ENCODE measurements at places on chromosomes 13 and 19.

- DNase-seq, result peak; percentile 37
Measured at GRCh38 chr19:15297416-15298224, 34.7 kb downstream of the BRD4 start.

- no peak for DNase-seq
Measured at GRCh38 chr13:24663586-24663985, 16.6 kb upstream of the ATP12A start.

DNA sequence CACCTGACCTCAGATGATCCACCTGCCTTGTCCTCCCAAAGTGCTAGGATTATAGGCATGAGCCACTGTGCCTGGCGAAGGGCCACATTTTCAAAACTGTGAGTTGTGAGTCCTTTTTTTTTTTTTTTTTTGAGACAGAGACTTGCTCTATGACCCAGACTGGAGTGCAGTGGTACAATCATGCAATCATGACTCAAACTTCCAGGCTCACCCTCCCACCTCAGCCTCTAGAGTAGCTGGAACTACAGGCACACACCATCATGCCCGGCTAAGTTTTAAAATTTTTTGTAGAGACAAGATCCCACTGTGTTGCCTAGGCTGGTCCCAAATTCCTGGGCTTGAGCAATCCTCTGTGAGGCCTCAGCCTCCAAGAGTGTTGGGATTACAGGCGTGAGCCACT, 3.8 kb upstream of the MYPOP start:
- DNase-seq, result peak; percentile 42

DNA sequence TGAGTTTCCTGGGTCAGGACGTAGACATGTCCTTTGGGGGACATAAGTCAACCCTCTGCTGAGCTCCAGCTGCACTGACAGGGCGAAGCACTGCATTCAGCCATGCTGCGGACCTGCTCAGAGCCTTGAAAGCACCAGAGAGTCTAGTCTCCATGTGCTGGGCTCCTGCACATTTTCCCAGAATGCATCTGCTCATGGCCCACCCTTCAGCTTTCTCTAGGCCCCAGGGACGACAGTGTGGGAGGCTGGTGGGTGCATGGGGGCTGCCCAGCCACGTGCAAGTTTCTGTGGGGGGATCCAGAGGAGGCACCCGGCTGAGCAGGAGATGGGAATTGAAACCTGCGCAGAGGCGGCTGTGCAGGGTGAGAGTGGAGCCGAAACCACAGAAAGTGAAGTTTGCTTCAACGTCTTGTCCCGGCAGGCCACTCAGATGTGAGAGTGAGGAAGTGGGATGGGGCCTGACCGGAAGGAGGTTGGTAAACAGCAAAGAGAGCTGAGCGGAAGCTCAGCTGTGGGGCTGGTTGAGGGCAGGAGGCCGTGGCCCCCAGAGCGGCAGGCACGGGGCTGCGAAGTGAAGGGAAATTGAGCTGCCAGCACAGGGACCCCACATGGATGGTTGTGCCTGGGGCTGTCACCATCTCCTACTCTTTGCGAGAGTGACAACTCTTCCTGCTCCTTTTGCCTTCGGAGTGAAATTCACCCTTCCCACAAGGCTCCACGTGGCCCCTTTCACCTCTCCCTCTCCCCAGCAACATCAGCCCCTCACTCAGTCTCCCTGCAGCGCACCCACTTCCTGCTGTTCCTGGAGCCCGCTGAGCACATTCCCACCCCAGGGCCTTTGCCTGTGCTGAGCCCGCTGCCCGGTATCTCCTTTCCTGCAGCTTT, 11.8 kb downstream of the PGLS start:
- DNase-seq, result no peak

DNA sequence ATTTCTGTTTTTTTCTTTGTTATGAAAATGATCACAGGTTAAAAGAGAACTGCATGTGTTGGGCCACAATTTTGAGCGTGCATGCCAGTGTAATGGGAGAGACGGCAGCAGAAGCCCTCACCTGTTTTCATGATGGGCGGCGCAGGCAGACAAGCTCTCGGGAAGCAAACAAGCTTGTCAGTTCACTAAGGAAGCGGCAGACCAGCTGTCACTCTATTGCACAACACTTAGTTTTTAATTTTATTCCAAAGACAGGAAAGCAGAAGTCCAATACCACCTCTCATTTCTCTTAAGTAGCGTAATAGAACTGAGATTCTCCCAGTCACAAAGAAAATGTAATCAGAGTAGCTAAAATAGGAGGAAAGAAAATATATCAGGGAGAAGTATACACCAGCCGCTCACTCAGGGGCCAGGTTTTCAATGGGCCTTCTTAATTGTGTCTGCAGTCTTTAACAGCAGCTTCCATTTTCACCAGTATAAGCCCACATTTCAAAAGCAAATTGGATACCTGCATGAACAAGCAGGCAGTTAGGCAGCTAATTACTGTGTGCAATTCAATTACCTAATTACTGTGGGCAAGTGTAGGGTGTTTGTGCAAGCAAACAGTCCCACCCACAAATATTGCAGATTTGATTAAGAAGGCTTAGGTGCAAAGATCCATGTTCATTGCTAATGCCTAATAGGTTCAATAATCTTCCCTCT, 711.4 kb downstream of the DIAPH3 start:
- DNase-seq, result no peak

DNA sequence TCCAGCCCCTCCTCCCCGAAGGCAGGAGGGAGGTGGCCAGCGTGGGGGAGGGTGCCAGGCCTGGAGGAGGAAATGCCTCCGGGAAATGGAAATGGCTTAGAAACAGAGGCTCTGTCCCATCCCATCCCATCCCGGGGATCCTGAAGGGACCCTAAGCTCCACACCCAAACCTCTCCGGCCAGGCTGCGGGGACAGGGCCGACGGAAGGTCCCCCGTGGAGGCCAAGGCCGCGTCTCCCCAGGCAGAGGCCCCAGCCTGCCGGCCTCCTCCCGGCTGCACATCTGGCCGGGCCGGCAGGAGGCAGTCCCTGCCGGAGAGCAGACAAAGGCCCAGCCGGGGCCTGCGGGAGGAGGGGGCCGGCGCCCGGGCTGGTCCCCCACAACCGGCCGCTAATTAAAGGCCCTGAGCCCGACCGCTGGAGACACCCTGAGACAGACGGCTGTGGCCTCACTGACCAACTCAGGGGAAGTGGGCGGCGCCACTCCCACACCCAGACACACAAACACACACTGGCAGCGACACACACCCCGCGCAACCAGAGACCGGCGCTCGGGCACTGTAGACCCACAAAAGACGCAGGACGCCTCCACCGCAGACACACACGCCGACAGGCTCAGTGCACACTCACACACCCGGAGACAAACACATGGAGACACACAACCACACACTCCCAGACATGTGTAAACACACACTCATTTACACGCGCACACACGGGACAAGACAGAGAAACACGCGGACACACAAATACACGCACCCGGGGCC, 1.1 kb downstream of the ADAMTS10 start:
- peak; percentile 73 for DNase-seq

DNA sequence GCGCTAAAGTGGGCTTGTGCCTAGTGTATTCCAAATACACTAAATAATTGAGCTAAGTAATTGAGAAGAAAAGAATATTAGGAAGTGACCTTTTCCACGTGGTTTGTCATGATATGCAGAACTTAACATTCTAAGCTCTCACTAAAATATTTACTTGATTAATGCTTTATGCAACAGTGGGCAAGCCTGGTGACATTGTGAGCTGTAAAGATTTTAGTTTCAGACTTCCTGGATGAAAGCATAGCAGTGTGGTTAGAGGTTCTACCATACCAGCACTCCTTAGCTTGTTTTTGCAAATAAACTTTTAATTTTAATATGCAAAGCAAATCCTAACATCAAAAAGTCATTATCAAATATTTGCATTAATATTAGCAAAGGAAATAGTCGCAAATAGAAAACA, 1065.1 kb upstream of the SPRY2 start:
- DNase-seq, result no peak

DNA sequence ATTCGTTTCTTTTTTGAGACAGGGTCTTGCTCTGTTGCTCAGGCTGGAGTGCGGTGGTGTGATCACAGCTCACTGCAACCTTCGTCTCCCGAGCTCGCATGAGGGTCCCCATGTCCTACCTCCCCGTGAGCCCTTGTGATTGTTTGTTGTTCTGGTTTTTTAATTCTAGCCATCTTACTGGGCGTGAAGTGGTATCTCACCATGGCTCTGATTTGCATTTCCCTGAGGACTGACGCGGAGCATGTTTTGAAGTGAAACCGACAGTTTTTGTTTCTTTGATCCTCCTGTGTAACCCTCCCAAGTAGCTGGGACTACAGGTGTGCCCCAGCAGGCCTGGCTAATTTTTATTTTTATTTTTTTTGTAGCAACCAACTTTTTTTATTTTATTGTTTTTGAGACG, 21.7 kb downstream of the GNG7 start:
- DNase-seq, result no peak

DNA sequence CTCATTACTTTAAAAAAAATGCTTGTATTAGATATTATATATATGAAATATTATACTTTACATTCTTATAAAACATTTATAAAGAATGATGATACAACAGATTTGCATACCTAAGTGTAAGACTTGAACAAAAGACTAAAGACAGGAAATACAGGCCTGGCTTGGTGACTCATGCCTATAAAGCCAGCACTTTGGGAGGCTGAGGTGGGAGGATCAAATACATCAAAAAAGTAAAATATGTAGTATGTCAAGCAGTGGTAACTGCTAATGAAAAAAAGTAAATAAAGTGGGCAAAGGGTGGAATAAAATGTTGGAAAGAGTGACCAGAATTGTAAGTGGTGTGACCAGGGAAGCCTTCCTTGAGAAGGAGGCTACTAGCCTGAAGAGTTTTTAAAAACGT, 133.7 kb downstream of the GGACT start:
- peak; percentile 35 for DNase-seq

DNA sequence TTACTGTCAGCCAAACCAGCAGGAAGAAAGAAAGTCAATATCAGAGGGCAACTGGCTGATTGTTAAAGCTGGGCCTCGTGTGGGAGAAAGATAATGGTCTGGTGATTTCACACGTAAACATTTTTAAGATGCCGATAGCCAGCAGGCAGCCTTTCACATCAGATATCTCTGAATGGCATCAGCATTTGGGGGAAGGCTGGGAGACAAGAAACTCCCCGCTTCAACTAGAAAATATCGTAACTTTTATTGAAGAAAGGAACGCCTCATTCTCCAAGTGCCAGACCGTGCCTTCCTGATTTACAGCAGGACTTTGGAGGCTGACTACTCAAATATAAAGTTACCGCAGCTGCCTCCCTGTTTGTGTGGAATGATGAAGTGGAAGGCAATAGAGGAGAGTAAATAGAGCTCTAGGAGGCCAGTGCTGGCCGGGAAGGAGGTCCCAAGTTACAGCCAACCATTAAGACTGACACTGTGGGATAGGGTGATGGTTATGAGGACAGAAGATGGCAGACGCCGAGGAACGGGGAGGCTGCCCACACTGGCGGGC, 284.3 kb upstream of the MAB21L1 start:
- DNase-seq, result no peak

GRCh38 chr13:22235285-22235949, 564.5 kb downstream of the FGF9 start:
- DNase-seq, result no peak

- no peak for DNase-seq
Measured at GRCh38 chr19:1169921-1170885, 3.9 kb downstream of the SBNO2 start.

- DNase-seq, result no peak
Measured at GRCh38 chr13:24183741-24184182, 23.2 kb downstream of the SPATA13 start.

DNA sequence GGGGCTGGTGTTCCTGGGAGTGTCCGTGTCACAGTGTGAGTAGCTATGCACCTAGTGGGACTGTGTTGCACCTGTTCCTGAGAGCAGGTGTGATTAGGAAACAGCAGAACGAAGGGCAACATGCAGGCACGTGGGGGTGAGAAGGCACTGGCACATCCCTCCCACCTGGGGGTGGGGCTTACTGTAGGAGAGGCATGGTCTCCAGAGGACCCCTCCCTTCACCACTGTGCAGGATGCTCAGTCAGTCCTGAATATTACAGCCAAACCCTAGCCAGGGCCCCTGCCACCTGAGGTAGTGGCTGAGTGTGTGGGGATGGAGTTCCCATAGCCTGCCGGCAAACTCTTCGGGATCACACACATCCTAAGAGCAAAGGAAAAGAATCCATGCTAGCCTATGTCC, 99.2 kb downstream of the ZDHHC20 start:
- no peak for DNase-seq

DNA sequence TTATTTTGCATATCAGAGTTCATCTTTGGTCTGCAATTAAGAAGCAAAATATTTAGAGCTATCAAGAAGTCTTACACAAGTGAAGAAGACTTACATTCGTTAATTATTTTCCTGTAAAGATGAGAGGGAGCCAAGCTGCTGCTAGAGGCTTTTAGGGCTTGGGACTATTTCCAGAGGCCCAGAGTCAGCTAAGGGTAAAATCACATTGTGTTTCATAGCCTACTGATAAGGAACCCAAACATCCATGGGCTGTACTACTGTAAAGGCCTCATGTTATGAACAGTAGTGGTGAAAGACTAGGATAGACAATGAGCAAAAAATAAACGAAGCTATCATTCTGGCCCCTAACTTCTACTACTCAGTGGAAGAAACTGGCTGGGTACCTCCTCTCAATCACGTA, 10.9 kb upstream of the TEX30 start:
- no peak for DNase-seq

DNA sequence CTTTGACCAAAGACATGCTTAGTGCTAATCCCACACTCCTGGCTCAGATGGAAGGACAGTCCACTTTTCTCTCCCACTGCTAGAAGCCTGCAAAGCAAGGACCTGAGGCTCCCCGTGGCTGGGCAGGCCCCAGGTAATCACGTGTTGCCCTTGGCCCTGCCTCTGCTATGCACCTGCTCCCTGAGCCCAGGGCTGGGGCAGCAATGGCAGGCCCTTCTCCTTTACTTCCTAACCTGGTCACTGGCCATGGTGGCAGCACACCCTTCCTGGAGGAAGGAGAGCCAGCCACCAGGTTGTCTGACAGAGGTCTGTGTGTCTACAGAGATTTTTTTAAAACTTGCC, 27.9 kb upstream of the ZNF492 start:
- DNase-seq, result no peak

GRCh38 chr19:16525751-16526481, 16.3 kb downstream of the CHERP start:
- no peak for DNase-seq

DNA sequence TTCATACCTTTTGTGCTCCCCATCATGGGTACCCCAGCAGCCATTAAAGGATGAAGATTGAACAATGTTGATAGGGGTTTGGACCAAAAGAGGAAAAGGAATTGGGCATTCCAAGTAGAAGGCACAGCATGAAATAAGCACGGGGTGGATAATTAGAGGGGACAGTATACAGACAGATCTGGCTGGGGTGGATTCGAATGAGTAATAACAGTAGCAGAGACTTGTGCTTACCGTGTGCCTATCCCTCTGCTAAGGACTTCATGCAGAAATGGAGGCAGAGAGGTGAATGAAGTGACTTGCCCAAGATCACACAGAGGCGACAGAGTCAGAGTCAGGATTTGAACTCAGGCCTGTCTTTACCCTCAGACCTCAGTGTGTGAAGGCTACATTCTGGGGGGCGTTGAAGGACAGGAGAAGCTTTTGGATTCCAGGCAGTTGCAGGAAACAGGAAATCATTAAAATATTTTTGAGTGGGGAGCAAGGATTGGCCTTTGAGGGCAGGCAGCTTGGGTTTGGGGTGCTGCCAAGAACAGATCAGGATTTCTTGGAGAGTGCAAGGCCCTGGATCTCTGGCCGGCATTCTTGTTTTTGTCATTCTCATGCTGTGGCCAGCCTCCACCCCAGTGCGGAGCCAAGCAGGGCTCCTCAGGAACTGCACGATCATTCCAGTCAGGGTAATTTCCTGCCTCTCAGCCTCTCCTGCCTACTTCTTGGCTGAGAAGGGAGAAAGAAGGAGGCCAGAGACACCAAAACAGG, 18.7 kb downstream of the PAF1 start:
- DNase-seq, result peak; percentile 91

- DNase-seq, result no peak
Measured at GRCh38 chr19:49247676-49248075, 77.3 kb downstream of the SLC6A16 start.
